Stimulated activated CD8-positive, alpha-beta memory T cell treated with anti-CD3 and anti-CD28 coated beads, Interleukin-15, amount 100 ng/mL, for 48 hours (primary cell): ENCODE measurements at places on chromosomes 5 and 9.

DNA sequence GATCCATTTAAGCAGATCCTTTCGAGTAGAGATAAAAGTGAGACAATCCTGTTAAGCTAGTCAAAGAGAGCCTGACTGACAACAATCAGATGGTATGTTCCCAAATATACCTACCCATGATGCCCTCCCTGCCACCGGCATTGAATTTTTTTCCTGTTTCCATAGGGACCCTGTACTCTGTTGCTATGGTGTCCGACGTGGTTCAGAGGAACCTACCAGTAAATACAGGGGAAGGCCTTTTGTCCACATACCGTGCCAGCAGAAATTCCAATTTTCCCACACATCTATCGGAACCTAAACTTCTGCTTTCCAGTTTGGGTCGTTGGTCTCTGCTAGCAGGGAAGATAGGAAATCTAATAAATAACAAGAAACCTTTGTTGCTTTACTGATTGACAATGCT lies 64.7 kb downstream of the MEGF10 start:
- no peak for DNase-seq

- DNase-seq, result no peak
These were observed 106.9 kb upstream of the COL5A1 start for GRCh38 chr9:134534661-134535080.

DNA sequence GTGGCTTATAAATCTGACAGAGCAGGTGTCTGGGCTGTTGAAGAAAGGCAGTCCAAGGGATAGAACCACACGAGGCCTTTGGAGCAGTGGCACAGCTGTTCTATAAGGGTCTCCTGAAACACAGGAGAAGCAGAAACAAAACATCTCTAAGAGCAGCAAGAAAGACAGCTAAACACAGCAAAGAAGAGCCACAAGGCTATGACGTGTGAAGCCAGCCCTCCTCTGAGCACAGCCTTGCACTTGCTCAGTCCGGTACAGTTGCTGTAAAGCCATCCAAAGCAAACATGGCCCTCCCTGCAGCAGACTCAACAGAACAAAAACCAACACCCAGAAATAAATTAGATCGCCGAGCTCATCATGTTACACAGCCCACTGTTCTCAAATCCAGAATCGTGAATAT lies 2.6 kb upstream of the GZMK start:
- DNase-seq, result no peak

- DNase-seq, result no peak
These were observed 31.9 kb upstream of the PCSK5 start for GRCh38 chr9:75858497-75859092.

- DNase-seq, result no peak
These were observed 109.0 kb upstream of the ATP10B start for GRCh38 chr5:160961038-160961437.

DNA sequence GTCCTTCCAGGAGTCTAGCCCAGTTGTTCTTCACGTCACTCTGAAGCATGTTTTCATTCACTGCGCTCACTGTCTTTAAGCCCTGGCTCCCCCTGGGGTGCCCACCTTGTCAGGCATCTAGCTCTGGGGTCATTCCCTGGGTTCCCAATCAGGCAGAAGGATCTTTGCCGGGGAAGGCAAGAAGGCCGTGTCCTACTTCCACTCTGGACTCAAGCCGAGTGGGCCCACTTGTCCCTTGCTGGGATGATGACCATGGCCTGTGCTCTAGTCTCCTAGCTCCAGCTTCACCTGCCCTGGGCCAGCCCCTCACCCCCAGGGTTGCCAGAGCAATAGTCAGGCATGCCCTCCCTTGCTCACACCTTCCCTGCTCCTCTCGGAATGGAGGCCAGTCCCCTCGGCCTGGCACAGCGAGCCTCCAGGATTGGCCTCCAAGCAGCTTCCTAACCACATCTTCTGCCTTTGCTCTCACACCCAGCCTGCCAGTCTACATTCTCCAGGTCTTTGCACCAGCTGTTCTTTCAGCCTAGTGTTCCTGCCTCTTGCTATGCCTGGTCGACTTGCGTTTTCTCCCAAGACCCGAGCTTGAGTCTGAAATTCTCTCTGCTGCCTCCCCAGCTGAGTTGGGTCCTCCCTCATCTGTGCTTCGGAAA lies 32.2 kb upstream of the PSD2 start:
- DNase-seq, result no peak

DNA sequence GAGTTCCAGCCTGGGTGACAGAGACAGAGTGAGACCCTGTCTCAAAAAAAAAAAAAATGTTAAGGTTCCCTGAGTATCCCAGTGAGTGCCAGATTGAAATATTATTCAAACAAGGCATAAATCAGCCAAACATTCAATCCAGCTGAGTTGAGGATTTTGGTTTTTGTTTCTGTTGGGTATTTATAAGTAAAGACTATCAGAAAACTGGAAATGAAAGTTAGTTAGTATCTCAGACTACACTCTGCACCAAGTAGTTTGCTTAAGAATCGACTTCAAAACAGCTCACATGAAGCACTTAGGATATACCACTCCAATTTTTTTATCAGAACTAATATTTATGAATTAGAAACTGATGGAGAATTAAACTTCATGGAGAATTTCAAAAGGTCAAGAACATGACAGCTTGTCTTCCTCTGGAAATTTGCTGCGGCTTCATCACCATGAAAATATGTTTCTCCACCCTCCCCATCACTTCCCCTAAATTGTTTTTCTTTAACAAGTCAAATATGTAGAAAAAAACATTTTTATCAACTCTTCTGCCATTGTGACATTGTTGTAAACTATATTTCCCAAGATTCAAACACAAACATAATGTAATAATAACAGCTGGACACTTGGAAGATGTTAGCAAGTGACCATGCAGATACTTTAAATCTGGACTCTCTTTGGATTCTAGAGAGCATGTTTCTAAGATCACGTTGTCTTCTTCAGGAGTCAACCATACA lies 110.0 kb upstream of the PTGER4 start:
- no peak for DNase-seq

DNA sequence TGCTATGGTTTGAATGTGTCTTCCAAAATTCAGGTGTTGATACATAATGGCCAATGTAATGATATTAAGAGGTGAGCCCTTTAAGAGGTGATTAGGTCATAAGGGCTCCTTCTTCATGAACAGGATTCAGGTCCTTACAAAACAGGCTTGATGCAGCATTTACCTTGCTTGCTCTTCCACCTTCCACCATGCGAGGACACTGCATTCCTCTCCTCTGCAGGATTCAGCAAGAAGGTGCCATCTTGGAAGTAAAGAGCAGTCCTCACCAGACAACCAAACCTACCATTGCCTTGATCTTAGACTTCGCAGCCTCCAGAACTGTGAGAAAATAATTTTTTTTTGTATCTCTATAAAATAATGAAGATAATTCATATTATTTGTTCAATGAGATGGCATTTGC lies 314.0 kb upstream of the SMARCA2 start:
- DNase-seq, result no peak

DNA sequence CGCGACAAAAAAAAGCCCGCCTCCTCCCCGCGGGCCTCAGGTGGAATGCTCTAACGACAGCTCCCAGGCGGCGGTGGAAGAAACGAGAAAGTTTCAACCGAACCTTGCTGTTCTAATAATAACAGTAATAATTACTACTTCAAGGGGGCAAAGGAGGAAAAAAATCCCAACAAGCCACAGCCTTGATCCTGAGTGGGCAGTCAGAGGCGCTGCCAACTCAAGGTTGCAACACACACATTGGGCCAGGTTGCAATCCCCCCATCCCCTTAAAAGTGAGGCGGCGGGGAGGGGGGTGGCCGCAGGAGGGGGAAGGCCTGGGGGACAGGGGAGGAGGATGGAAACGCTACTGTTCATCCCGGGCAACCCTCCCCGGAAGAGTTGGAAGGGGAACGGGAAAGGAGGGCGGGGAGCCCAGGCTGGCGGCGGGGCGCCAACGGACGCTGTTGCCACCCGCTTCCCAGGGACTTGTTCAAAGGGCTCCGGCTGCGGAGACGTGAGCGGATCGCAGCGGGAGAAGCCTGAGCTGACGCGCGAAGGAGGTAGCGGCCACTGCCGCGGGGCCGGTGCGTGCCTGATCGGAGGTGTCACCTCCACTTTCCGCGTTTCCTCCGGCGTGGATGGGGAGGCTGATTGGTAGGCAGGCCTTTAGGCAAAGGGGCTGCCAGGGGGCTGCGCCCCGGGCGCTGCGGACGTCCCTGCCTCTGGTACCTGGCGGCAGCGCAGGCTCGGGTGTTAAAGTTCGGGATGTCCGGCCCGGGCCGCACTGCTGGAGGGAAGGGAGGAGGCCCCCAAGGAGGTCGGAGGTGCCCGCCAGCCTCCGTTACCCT lies 647 bp downstream of the SMARCA2 start:
- peak; percentile 27 for DNase-seq

DNA sequence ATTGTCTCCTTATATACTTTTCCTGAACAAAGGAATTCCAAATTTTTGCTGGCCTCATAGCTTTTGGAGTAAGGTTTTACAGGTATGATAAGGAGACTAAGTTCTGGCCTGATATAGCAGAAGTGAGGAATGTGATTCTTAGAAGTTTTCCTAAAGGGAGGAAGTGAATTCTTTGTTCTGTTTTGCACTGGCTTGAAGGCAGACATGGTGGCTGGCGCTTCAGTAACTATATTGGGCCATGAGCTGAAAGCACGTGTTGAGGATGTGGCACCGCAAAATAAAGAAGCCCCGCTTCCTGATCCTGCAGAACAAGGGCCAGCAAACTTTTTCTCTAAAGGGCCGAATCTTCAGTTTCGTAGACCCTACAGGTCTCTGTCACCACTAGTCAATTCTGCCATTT lies 224.2 kb downstream of the SNX18 start:
- DNase-seq, result no peak

GRCh38 chr5:148107608-148108007 lies 43.8 kb downstream of the SPINK5 start:
- DNase-seq, result no peak

DNA sequence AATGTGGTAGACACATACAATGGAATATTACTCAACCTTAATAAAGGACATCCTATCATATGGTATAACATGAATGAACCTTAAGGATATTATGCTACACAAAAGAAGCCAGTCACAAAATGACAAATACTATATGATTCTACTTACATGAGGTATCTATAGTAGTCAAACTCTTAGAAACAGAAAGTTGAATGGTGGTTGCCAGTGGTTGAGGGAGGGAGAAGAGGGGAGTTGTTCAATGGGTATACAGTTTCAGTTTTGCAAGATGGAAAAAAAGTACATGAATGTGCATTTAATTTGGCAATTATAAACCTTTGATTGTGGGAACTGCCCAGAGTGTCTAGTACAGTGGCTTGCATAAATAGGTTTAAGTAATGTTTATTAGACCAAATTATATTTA lies 473.3 kb upstream of the ZNF608 start:
- DNase-seq, result no peak

- no peak for DNase-seq
These were observed 150.8 kb upstream of the SLC44A1 start for GRCh38 chr9:105093685-105094084.

DNA sequence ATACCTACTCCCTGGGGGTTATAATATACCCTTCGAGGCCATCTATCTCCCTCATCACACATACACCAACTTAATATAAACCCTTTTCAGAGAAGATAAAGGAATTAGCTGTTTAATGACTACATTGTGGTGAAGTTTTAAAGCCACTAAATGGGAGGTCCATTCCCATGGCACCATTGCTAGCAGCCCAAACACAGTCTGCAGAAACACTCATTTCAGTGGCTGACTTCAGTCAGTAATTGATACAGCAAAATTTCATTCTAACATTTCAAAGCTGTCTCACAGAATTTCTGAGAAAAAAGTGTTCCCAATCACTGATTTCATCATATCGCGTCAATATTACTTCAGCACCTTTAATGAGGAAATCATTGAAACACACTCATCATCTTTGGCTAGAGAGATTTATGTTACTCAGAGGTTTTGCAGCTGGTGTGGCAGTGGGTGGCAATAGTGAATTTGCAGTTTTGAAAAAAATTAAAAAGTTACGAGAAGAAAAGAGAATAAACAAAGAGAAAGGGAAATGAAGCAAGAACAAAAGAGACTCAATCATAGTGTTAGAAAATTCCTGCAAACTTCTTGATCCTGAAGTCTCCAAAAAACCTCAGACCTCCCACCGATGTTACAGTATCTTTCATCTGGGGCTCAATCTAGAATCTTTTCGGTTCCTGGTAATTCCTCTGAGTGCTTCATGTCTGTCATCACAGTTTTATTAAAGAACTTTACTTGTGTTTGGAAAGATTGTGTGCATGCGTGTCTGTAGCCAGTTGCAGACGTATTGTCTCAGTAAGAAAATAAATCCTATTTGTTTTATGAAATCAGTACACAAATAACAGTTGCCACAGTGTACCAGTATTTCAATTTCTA lies 105.0 kb downstream of the ERCC6L2 start:
- no peak for DNase-seq

DNA sequence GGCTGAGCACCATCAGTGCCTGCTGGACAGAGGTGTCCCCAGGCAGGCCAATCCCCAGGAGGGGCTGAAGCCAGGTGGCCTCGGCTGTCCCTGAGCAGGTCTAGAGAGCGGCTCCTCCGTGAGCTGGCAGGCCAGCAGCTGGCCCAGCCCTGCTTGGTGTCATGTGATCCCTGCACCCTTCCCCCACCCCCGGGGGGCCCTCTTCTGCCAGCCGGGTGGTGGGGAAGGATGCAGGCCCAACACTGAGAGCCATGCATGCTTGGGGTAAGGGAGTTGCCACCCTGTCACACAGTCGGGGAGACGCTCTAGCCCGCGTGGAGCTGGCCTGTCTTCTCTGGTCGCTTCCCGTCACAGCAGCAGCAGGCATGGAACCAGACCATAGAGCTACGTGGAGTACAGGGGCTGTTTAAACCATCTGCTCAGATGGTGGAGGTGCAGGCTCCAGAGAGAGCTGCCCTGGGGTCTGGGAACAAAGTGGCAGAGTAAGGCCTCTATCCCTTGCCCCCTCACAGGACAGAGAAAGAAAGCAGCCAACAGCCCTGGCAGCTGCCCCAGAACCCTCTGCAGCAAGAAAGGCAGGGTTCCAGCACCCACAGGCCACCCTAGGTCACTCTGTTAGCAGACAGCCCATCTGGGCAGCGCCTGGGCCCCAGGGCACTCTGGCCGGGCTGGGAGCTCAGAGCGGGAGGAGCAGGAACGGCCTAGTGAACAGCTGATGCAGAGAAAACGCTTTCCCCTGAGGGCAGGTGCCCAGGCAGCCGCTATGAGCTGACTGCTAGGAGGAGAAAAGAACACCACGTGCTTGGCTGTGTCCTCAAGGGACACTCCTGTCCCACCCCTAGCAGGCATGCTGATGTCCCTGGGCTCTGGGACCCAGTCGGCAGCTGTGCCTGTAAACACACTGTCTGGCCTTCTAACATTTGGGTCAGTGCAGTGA lies 6.8 kb downstream of the RALGDS start:
- no peak for DNase-seq

DNA sequence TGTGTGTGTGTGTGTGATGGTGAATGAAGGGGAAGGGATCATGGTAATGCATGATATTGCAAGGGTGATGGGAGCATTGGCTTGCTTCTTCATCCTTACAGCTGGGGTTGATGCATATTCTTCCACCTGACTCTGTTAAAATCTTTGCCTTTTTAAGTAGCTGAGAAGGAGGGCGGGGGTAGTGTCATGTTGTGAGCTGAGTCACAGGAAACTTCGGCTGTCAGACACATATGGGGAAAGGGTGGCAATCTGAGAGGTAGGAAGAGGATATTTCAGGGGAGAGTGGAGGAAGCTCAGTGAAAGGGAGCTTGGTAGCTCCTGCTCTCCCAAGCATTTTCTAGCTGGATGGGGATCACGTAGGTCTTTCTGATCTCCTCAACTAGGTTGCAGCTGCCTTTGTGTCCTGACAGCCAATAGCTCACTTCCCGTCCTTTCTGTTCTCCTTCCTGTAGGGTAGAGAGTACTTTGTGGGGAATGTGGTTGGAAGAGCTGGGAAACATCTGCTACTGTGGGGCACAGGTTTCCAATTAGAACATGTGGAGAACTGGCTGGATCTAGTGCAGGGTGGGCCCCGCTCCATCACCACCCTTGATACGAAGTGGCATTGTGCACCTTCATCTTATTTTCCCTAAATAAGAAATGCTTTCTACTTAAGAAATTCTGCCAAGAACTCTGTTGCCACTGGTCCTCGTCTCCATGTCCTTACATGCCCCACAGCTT lies 18.1 kb upstream of the CLK4 start:
- DNase-seq, result no peak
